MCF 10A (cell line): ENCODE measurements at places on chromosomes 1 and 21. TPM values are rescaled to one million over a fixed set of nuclear protein-coding genes. Genes with fewer than 3 reads are reported as not detected.

The FAM163A gene
- total RNA-seq, result not detected in 2 replicates

The NIPAL3 gene
- 47.7 and 55.8 TPM in 2 replicates for total RNA-seq

DNA sequence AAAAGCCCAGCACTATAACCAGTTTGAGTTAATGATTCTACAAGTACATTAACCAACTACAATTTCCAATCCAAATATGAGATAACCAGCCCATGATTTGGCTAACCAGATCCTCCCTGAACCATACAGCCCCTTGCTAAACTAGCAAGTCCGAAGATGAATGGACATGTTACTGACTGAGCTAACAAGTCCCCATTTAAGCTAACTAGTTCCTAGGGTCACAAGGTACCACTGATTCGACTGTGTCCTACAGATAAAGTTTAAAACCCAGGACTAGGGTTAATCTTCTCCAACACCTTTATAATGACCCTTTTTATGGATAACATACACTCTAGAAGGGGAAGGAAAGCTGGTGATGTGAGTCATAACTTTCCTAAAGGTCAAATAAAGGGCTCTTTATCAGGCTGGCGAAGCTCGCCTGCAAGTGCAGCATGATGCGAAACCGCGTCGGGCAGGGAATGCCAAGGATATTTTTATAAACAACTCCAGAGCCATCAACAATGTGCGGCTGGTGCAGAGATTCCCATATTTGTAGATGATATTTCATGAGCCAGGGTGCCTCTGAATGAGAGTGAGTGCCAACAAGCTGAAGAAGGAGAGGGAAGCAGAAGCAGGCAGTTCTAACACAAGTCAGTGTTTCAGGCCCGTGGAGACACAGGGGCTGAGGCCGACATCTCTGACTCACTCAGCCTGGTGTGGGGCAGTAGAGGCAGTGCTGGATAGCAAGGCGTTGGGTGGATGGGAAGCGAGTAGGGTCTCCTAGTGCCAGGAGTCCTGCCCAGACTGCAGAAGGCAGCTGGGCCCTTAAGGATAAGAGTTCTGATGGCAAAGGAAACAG is 75.6 kb upstream of the ROR1 start:
- H3K27me3 ChIP-seq, result no peaks in the 10 kb centered on the region
- peaks cover 5% of the 10 kb centered on the region for H3K4me1 ChIP-seq
- no peaks in the 10 kb centered on the region for H3K36me3 ChIP-seq

DNA sequence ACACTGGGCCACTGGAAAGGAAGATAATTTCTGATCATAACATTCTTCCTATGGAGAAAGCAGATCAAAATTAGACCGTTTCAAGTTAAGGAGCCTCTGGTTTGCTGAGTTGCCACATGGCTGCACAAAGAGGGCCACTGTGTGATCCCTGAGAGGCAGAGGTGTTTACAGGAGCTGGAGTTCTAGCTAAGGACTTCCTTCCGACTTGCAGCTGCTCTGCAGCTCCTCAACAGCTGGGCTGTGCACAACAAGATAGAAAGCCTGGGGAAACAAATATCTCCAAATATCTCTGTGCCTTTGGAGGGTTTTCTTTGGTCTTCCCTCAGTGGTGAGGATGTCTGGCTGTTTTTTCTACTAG is 26.8 kb downstream of the GADD45A start:
- H3K27ac ChIP-seq, result no peak overlapping the region
- H3K36me3 ChIP-seq, result peaks cover 10% of the 10 kb centered on the region
- peaks cover 49% of the 10 kb centered on the region for H3K4me1 ChIP-seq
- no peak for DNase-seq
